ENCODE measurements at places on chromosomes 7 and 10.

GRCh38 chr7:54632696-54633095, 90.5 kb downstream of the VSTM2A start:
- DNase-seq = no peak

- DNase-seq = no peak
Observed at GRCh38 chr10:100645613-100646392, 99.6 kb upstream of the PAX2 start.

DNA sequence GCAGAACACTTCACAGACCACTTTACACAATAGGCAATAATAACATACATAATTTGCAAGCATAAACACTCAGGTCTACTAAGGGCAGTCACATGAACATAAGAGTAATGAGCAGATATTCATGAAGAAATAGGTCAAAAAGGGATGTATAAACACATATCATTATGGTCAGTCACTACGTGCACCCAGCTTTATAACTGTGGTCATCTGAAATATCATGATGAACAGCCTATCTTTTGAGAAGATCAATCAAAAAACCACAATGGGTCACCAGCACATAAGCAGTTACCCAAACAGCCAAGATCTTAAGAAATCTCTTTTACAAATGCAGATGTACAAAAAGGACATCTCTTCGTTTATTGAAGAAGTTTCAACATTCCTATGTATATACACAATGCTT, 35.5 kb upstream of the DRGX start:
- no peak for DNase-seq

GRCh38 chr10:126049759-126050700, 153.7 kb downstream of the FANK1 start:
- DNase-seq = no peak

DNA sequence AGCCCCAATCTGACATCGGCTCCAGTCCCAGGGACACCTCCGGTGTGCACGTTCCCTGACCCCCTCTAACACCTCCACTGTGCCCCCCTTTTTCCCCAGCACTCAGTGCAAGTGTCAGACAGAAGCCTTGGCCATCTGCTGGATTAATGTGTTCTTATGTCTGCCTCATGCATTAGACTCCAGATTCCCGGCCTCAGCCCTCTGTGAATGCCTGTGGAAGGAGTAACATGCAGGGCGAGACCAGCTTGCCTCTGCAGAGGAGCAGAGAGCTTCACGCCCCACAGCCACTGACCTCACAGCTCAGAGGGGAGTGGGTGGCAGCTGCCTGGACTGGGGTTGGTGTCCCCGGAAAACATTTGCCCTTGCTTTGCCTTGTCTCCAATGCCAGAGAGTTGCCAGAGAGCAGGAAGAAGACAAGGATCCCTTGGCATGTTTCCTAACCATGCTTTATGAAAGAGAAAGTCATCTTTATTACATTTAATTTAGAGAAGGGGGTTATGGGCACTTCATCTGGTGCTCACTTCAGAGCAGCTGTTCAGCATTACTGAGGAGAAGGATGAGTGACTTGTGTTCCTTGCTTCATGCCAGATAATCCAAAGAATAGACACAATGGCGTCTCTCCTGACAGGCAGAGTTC, 91.6 kb upstream of the CXCL12 start:
- DNase-seq = no peak

- no peak for DNase-seq
Observed at GRCh38 chr10:98106531-98106930, 27.9 kb upstream of the R3HCC1L start.

DNA sequence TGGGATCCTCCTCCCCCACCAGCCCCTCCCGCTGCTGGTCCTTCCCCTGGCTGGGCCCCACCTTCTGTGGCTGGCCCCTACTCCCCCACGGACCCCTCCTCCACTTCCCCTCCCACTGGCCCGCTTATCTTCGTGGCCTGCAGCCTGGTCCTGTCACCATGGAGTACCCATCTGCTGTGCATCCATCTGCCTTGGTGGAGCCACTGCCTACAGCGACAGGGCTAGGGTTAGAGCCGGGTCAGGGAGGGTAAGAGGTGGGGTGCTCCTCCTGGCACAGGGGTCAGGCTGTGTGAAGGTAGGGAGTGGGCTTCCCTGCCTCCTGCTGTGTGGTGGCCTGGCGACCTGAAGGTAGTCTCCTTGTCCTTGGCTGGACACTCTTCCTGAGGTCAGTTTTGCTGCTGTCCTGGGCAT, 5.2 kb downstream of the ADCY1 start:
- no peak for DNase-seq

DNA sequence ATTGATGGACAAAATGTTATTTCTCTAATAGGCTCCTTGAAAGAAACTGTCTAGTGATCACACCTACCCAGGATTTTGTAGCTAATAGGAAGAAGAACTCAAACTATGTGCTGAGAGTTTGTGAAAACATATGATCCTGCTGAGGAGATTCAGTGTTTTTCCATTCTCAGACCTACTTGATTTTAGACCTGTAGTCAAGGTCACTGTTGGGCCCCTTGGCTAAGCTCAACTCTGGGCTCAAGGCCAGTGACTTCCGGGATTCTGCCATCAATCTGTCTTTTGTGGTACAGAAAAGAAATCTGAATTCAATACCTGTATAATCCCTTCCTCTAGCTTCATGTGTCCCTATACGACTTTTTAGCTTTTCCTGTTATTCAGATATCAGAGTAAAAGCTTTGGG, 79.7 kb upstream of the FERD3L start:
- DNase-seq = no peak

DNA sequence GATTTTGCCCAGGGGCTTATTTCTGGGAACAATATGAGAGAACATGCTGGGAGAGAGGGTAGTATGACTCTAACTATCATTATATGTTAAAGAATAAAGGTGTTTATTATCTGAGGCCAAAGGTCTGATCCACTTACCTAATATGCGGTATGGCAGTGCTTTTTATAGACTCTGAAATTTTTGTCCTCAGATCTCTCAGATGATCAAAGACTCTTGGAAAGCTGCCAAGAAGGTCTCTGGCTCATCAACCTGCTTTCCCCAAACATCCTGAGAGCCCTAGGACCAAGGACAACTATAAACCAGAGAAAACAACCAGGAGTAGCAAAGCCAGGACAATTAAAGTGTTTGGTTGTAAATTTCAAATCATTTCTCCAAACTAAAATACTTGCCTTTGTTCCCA, 255.7 kb upstream of the LRRN3 start:
- no peak for DNase-seq

DNA sequence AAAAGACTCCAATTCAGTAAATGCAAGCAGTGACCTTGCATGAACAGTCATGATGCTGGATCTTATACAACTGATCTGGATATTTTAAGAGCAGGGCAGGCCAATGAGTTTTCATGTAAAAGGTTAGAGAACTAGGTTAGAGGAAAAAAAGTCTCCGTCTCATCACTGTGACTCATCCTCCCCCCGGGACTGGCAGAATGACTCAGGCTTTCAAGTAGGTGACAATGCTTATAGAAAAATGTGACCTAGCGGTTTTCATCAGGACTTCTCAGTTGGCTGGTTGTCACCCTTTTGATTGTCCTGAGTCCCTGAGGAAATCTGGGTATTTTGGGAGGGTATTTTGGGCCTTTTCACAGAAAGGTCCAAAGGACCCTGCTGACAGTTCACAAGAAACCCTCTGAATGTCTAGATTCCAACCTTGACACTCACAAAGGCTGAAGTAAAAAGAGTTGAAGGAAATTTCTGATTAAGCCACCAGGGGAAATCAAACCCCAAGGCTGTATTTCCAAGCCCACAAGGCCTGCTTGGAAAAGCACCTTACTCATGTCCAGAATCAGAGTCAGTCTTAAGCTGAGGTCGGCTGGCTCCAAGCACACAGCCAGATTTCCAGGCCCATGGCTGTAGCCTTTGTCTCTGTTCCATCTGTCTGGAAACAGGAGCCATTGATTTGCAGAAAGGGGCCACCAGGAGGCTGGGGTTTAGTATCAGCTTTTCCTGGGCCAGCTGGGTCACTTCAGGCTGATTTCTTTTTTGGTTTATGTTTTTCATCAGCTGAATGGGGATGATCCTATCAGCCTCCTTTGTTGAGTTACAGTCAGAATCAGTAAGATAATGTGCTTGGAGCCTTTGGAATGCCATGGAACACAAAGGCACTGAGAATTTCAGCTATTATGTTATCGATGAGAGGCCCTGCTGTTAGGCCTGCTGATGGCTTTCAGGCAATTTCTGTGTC, 226.4 kb upstream of the HABP2 start:
- no peak for DNase-seq

DNA sequence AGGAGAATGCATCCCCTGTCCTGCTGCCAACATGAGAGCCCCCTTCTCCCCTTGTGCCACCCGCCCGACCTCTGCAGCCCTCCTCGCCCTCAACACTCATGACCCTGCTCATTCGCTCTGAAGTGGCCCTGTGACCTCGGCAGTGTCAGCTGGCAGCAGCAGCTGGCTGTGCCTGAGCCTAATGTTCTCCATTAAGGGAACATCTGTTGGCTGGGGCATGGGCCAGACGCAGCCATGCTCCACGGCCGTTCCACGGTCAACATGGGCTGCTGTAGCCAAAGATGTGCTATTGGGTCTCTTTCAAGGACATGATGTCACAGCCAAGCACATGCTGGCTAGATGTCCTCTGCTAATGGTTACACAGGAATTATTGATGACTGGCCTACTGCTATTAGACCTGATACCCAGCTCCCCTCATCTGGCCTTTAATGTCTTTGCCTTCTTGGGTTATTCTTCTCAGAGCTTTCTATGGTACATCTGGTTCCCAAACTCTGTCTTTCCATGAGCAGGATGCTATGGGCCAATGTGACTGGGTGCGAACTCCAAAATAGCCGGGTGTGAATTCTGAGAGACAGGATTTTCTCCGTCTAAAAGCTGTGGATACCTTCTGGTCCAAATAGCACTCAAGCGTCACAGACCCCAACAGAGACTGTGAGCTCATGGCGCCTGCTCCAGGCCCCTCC, 22.4 kb downstream of the ADCYAP1R1 start:
- no peak for DNase-seq

GRCh38 chr7:93382362-93382761, 150.2 kb downstream of the VPS50 start:
- DNase-seq = no peak

- no peak for DNase-seq
Observed at GRCh38 chr10:8235253-8236027, 181.0 kb downstream of the GATA3 start.

GRCh38 chr7:37342688-37343471, 105.8 kb downstream of the ELMO1 start:
- peak; percentile 77 for DNase-seq

GRCh38 chr10:71131096-71131495, 81.3 kb upstream of the UNC5B start:
- DNase-seq = no peak

- DNase-seq = no peak
Observed at GRCh38 chr7:6709808-6710207, 3.1 kb upstream of the ZNF12 start.

GRCh38 chr10:71797533-71798307, 24.4 kb upstream of the VSIR start:
- no peak for DNase-seq

DNA sequence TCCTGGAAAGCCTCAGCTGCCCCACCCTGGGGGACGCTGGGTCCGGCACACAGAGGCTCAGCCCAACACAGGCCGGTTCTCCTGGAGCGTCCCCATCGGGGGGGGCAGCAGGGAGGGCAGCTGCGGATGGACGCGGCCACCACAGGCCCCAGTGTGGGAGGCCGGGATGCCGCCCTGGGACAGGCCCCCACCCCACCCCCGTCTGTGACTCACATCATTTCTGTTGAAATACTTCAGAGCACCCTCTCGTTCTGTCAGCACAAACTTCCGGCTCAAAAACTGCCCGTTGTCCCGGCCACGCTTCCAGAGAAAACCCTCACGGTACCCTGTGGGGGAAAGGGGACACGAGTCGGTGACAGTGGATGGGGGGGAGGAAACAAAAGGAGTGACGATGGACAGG, 28.5 kb downstream of the GET4 start:
- DNase-seq = no peak

GRCh38 chr10:17497446-17498030, 43.1 kb upstream of the ST8SIA6 start:
- DNase-seq = no peak

DNA sequence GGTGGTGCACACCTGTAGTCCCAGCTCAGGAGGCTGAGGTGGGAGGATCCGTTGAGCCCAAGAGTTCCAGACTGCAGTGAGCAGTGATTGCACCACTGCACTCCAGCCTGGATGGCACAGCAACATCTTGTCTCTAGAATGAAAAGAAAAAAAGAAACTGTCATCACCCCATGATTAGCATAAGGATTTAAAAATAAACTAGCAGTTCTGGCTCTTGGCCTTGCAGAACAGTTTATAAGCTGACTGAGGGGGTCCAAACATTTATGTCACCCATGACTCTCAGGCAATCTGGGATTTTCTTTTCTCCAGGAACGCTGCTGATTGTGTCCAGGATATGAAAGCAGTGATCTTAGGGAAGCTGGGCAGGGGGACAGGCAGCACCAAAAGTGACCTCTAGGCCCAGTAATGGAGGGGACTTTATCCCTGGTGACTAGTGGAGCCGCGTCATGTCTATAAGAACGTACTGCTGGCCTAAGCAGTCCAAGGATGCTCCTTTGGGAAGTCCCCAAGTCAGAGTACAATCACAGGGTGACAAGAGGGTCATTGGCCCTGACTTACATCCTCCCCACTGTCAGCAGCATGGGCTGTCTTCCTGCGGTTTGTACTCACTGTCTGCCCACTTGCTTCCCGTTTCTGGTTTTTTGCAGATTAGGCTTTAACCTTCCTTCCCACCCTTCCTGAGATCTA, 177.4 kb downstream of the ARHGAP12 start:
- DNase-seq = no peak

DNA sequence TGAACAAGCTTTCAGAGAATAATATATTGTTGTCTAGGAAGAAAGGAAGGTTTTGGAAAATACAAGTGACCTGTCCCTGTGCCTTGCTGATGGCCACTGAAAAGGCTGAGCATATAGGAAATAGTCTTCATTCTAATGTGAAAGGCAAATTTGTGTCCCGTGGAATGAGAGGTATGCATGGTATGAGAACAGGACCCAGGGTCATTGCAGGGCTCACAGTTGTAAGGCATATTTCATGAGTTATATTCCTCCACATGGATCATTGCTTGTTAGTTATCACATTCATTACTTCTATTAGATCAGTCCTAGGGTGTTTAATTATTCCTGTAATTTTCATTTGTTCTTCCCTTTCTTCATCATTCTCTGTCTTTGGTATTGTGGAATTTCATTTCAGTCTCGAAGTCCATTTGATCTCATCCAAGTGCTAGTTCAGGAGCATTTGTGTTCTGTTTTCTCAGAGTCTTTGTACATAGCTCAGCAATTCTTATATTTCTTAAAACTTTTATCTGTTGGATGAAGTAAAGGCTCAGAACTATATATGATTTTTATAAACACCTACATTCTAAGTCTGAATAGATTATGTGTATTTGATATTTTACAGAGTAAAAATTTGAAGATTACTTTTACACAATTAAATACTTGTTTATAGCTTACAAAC, 39.4 kb upstream of the ARHGAP21 start:
- DNase-seq = no peak

- no peak for DNase-seq
Observed at GRCh38 chr7:6387734-6388294, 59.9 kb downstream of the DAGLB start.

DNA sequence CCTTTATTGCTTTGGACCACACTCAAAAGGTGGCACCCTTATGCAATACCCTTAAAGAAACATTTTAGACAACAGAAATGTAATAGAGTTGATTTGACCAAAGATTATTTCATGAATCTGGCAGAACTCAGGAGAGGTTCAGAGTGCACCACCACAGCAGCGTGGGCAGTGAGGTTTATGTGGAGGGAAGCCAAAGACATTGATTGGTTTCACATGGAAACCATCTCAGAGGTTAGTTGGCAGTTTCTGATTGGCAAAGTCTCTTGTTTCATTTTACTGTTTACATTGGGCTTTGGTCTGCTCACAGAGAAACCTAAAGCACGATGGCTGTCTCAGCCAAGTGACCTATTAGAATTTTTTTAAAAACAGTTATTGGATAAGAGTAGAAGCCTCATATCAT, 101.3 kb downstream of the SDHAF3 start:
- no peak for DNase-seq

Data from germinal center (tissue), 1 donor.